Activated T-helper 17 cell treated with anti-CD3 and anti-CD28 coated beads, Interleukin-2, amount 50 U/mL, for 72 hours (primary cell): ENCODE measurements at places on chromosomes 3 and 15. TPM values are rescaled to one million over a fixed set of nuclear protein-coding genes. Genes with fewer than 3 reads are reported as not detected.
A peak's percentile ranks its signal among the peaks of the same experiment; 100 is the strongest.

Gene SLC22A13
- total RNA-seq, result 1.5 TPM

Gene CNTN6
- not detected for total RNA-seq

Gene NANOGP8
- not detected for total RNA-seq

Gene WNT7A
- total RNA-seq, result 0.29 TPM

Gene SHC4
- total RNA-seq, result 1.0 TPM

DNA sequence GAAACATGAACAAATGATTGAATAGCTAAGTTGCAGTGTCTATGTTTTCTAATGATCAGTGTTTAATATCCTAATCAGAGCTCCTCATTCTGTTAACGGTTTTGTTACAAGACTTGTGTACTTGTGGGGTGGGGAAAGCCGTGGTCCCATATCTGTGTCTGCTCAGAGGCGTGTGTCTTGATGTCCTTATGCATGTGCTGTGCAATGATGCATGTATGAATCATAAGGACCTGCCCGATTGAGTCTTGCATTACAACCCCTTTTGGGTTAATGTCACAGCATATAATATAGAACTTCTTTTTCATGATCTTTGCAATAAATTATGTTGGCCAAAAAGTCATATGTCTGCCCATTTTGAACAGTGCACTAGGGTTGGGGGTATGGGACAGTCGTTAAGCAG, 233.4 kb downstream of the ITPR1 start:
- ATAC-seq, result peak; percentile 37

- no peak for ATAC-seq
These were observed 148.6 kb downstream of the MEIS2 start for GRCh38 chr15:36951731-36952247.

- no peak for ATAC-seq
These were observed 809 bp downstream of the CRTAP start for GRCh38 chr3:33114622-33115023.

DNA sequence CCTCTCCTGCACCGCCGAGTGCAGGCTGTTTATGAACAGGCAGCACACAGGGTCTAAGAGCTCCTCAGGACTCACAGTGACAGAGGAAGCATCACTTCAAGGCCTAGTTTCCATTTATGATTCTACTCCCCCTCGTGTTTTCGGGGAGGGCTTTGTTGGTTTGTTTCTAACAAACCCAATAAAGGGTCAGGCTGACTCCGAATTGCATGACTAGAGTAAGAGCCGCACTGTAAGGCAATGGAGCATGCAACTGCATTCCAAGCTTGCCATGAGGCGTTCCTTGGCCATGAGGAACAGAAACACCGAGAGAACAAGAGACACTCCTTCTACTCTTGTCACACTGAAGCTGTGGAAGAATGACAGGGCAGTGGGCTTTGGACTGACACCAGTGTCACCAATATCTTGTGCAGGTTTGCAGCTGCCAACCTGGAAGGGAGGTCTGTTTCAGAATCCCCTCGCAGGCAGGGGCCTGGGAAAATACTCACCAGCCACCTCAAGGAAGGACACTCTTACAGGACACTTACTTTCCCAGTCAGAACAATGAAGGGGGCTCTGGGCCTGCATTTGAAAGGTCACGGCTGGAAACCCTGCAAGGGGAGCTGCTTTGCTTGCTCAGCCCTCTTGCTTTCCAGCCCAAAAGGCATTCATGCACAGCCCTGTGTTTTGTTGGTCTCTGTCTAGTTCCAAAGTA, 96.8 kb downstream of the ADAMTS17 start:
- no peak for ATAC-seq

- no peak for ATAC-seq
These were observed 3.6 kb downstream of the WWTR1 start for GRCh38 chr3:149654188-149654601.

- ATAC-seq, result peak; percentile 15
These were observed at the start of gene GPR176 for GRCh38 chr15:39919748-39920509. TSS of gene GPR176 (minus strand) at chr15:39920266. CDS start at chr15:39920026, 240 bp downstream.

DNA sequence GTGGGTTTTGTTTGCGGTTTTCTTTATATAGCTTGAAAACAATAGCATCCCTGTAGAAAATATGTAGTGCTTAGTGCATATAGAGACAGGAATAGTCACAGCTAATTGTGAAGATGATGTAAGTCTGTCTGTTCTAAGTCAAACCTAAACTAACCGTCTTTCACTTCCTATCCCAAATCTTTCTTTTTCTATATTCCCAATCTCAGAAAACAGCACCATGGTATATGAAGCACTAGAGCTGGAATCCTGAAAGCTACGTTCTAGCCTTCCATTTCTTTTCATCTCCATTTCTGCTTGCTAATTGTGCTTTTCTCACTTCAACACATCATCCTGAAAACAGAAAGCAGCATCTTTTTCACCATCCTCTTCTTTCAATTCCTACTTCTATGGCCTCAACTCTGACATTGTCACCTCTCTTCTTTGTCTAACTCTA, 1235.5 kb downstream of the ROBO2 start:
- ATAC-seq, result no peak

- no peak for ATAC-seq
These were observed 844 bp downstream of the NR2F2 start for GRCh38 chr15:96331144-96331944.

- ATAC-seq, result no peak
These were observed 18.8 kb downstream of the MAGI1 start for GRCh38 chr3:66019896-66020295.

DNA sequence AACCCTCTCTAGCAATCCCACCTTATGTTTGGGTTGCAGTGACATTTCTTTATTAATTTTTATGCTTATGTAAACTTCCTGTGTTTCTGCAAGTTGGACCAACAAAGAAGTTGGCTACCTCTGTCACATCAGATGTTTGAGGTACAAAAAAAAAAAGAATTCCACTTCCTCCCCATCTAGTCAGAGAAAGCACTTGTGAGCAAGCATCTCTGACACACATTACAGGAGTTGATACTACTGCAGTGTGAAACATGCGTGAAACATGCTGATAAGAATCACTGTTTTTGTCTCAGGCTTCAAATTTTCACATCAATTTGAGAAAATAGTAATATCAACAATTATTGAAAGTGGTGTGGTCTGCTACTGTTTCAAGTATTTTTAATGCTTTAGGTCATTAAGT, 1.3 kb downstream of the SCAANT1 start:
- peak; percentile 64 for ATAC-seq

- ATAC-seq, result peak; percentile 42
These were observed 145.4 kb upstream of the PROK2 start for GRCh38 chr3:71930056-71930991.

GRCh38 chr3:185677146-185677829, 91.2 kb downstream of the SENP2 start:
- ATAC-seq, result no peak
